Cerebellum (tissue), 4 donors: ENCODE measurements at places on chromosomes 3 and 15.
A peak's percentile ranks its signal among the peaks of the same experiment; 100 is the strongest.

DNA sequence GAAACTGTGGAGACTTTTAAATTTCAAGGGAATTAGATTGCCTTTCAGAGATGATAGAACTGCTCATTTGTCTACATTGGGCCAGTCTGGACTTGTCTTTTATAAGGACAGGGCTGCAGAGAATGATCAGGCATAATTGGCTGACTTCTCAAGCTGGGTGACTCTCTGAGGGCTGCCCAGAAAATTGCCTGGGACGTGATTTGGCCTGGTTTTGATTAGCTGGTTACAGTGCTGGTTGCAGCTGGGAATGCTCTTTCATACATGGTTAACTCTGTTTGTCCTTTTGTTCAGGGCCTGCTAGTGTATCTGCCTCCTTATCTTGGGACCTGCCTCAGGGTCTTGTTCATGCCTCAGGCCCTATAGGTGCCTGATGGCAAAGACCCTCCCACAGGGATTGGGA is 245.6 kb downstream of the CLSTN2 start:
- DNase-seq = no peak

- no peak for DNase-seq
These were observed 31.8 kb downstream of the ADAMTS17 start for GRCh38 chr15:100310041-100310405.

DNA sequence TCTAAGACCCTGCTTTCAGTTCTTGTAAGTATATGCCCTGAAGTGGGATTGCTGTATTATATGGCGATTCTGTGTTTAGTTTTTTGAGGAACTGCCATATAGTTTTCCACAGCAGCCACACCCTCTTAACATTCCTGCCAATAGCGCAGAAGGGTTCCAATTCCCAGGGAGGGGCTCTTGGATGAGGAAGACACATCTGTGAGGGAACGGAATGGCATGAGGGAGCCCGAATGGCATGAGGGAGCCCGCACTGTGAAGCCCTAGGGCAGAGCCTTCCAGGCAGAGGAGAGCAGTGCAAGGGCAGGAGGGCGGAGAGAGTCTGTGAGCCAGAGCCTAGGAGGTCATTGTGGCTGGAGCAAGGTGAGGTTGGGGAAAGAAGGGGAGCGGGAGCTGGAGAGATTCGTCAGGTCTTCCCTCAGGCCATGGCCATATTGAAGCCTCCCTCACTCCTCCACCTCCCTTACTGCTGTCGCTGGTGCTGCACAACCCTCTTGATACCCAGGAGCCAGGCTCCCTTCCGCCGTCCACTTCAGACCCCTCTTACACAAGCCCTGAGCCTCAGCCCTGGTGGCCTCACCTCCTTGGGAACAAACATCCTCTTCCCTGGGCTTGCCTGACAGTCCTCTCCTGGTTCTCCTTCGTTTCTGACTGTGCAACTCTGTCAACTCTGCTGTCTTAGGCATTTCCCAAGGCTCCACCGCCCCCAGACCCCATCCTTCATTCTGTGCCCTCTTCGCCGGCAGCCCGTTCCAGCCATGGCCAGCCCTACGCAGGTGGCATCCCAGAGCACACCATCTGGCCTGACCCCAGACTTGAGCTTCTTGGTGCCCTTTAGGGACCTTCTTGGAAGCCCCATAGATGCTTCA is 51.4 kb downstream of the FGD5 start:
- no peak for DNase-seq

DNA sequence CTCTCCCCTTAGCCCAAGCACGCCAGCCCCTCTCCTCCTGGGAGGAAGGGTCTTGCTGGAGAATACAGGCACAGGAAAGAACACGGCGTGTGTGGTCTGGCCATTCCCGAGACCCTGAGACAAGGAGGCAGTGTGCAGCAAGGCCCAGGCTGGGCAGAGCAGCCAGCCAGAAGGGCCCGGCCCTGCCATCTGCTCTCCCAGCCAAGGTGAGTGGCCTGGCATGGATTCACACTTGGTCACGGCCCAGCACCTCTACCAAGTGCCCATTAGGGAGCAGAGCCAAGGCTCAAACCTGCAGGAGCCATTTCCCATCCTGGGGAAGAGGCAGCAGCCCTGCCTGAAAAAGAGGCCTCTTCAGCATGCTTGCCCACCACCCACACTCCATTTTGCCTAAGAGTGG is 28.6 kb downstream of the MEGF11 start:
- peak; percentile 90 for DNase-seq

- DNase-seq = no peak
These were observed 6.0 kb downstream of the IL1RAP start for GRCh38 chr3:190519886-190520285.

DNA sequence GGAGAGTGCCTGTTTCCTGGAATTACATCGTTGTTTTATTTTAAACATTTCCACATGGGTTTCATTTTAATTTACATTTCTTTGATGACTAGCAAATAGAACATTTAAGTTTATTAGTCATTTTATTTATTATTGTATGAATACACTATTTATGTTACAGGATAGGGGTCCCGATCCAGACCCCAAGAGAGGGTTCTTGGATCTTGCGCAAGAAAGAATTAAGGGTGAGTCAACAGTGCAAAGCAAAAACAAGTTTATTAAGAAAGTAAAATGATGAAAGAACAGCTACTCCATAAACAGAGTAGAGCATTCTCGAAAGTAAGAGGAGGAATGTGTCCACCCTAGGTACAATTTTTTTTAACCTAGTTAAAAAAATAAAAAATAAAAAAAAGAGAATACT is 539.5 kb downstream of the NAALADL2 start:
- no peak for DNase-seq

DNA sequence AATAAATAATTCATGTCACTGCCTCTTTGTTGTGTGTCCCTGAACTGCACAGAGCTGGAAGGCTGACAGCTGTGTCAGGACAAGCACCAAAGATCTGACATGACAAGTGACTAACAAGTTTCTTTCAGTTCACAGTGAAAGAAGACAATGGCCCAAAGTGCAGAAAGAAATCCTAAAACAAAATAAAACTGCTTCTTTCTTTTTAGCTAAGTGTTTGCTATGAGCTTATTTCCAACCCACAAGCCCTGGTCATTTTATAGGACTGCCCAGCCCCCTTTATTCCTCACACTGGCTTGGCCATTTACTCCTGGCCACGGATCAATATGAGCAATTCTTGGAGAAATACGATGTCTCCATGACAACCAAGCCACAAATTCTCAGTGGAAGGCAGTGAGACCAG is 238.5 kb downstream of the WDR72 start:
- no peak for DNase-seq

DNA sequence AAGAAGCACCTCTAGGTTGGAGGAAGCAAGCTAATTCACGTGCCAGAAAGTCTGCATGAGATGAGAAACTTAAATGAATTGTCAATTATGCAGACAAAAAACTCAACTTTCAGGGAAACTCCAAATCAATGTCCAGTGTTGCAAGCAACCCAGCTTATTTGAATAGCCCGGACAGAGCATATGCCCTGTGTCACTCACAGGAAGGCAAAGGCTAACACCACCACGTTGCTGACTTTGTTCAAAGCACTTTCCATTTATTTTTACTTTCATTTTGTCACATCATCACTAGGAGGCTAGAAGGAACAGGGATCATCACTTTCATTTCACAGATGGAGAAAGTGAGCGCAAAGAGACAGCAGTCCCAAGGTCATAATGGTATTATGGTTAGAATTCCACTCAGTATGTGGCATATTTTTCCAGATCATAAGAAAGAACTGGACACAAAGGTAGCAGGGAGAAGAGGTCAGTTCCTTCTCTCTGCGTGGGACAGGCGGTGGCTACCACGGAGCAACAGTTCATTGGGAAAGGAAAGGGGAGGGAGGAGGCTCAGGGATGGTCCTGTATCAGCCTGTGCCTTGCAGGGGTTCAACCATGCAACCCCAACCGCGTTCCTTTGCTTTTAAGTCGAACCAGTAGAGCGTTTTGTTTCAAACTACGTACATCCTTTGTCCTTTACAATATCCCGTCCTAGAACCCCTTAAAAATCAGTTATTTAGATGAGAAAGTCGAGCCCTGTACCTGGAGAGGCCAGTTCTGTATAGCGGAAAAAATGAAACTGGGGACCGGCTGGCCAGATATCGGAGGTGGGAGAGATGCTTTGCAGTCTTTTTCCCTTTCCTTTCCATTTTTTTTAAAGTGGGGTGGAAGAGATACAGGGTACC is 1.1 kb downstream of the HEG1 start:
- DNase-seq = no peak

- DNase-seq = no peak
These were observed 5.0 kb downstream of the CHST13 start for GRCh38 chr3:126528800-126529541.

DNA sequence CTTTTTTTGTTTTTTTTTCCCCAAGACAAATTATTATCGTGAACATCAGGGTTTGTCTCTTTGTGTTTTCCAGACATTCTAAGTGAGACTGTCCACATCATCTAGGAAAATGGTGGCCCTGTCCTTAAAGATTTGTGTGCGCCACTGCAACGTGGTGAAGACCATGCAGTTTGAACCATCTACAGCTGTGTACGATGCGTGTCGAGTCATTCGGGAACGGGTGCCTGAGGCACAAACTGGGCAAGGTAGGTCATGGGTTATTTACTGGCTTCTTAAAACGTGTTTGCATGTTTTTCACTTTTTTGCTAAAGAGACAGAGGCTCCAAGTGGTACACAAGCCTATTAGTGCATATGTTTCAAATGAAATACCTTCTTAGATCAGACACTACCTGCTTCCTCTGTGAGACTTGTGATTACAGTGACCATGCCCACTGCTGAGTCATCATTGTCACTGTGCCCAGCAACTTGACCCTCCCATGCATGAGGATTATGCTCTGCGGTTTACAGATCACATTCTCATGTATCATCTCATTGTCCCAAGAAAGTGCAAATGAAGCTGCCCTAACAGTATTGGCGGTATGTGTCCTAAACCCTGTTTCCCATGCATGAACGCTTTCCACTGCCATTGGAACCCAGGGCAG is 395.2 kb upstream of the TPM1 start:
- no peak for DNase-seq

DNA sequence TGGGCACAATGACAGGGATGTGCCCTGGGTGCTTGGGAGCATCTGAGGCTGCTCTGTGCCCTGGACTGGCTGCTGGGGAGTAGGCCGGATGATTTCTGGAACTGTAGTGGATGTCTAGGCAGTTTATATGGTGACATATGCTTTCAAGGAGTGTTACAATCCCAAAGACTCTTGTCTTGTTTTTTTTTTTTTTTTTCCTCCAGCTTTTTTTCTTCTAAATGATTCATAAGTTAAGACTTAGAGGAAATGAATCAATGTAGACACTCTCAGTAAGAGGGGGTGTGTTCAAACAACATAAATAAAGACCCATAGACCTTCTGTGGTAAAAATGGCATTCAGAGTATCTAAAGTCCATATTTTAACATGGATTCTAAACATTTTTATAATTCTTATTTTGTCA is 706.1 kb upstream of the GOLIM4 start:
- DNase-seq = no peak

GRCh38 chr3:27639271-27639670 is 82.9 kb downstream of the EOMES start:
- no peak for DNase-seq

- no peak for DNase-seq
These were observed 722 bp downstream of the CHRNA3 start for GRCh38 chr15:78620021-78620526.

DNA sequence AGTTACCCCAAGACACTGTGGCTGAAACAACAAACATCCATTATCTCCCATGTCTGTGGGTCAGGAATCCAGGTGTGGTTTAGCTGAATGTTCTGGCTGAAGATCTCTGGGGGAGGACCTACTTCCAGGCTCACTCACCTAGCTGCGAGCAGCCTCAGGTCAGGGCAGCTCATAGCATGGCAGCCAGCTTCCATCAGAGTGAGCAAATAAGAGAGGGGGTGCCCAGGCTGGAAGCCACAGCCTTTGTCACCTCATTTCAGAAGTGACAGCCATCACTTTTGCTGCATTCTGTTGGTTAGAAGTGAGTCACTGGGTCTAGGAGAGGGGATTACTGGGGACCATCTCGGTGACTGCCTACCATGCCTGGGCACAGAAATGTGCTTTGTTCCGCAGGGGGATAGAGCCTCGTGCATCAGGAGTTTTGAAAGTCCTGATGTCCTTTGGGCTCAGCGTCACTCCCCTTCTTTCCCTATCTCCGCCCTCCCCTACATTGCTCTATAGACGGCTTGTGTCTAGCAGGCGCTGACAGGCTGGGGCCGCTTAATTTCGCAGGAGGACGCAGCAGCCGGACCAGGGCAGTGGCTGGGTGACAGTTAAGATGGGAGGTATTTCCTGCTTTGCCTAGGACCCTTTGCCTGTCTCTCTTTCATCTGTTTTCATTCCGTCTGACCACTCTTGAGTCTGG is 25.4 kb downstream of the TGM4 start:
- no peak for DNase-seq

DNA sequence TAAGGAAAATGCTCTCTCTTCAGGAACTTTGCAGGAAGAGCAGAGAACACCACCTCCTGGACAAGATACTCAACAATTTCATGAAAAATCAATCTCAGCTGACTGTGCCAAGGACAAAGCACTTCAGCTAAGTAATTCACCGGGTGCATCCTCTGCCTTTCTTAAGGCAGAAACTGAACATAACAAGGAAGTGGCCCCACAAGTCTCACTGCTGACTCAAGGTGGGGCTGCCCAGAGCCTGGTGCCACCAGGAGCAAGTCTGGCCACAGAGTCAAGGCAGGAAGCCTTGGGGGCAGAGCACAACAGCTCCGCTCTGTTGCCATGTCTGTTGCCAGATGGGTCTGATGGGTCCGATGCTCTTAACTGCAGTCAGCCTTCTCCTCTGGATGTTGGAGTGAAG is 200.5 kb downstream of the AKAP13 start:
- no peak for DNase-seq

DNA sequence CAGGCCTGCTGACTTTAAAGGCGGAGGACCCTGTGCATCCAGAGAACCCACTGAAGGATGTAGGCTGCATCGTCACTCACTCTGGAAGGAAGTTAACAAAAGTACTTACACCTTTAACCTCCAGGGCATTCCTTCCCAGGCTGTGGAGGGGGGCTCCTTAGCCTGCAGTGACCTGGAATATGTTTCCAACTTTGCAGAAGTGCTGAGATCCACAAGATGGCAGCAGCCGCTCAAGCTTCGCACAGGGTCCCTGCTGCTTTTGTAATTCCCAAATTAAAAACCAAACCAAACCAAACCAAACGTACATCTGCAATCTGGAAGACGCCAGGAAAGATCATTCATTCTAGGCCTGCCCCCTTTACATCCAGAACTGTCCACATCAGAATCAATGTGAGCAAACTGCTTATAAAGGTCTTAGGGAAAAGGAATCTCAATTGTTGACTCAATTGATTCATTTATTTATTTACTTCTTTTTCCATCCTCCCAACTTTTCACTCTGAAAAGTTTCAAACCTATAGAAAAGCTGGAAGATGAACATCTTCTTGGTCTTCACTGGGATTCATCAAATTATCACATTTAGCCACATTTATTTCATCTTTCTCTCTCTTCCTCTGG is 70.5 kb upstream of the KLHL25 start:
- DNase-seq = peak; percentile 70

DNA sequence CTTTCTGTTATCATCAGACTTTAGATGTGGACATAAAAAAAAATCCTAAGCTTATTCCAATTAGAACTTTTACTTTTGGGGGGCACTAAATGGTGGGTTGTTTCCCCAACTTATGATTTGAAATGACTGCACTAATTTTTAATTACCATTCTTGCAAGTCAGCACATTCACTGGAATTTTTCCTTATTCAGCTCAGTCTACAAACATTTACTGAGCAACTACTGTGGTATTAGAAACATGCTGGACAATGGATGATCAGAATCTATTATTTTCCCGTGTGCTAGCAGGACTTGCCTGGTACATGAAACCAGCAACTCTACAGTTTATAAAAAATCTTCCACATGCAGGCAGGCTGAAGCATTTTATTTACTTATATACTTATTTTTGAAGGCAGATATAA is 273.6 kb downstream of the FOXP1 start:
- DNase-seq = no peak
